T-helper 17 cell (primary cell): ENCODE measurements at places on chromosomes 12 and 14.

GRCh38 chr12:42180990-42181596, 36.4 kb upstream of the GXYLT1 start:
- DNase-seq = no peak

DNA sequence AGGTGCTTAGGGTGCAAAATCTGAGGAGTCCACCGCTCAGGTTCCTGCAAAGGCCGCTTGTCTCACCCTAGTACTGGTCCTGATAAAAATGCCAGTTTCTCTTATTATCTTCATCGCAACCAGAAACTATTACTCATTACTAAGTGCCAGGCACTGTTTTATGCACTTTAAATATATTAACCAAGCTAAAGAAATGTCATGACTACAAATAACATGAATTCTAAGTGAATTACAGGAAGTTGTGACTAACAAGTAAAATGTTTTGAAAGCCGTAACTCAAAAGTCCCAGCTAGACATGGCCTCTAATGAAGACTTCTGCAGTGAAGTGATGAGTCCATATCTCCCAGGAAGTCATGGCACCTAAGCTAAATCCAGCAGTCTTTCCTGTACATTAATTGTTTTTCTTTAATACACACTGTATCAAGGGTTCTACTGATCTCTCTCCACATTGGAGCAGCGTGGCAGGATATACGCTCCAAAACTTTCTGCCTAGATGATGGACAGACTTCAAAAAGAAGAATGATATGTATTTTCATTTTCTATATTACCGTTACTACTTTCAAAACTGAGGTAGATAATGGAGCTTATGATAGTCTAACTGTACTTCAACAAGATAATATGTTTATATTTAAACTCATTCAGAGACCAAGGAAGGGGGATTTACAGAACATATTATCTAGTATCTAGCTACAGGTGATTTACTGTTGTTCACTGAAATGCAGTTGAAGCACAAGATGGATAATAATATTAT, 117.3 kb upstream of the ARID2 start:
- no peak for DNase-seq

DNA sequence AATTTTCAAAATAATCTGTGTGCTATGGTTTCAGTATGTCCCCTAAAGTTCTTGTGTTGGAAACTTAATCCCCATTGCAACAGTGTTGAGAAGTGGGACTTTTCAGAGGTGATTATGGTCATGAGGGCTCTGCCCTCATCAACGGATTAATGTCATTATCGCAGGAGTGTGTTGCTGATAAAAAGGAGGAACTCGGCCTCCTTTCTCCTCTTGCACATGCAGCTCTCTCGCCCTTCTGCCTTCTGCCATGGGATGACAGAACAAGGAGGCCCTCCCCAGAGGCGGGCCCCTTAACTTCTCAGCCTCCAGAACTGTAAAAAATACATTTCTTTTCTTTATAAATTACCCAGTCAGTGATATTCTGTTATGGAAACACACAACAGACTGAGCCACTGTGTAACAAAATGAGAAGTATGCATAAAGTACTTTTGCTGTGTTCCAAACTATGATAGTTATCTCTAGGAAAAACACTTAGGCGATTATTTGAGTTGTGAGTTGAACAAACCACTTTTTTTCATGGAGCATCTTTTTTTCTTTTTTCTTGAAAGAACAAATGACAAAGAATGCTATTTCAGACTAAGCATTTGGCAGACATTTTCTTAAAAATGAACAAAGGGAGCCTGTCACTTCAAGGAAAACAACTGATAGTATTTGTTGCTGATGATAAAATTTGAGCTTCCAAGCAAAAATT, 134.8 kb upstream of the FUT8 start:
- DNase-seq = no peak

DNA sequence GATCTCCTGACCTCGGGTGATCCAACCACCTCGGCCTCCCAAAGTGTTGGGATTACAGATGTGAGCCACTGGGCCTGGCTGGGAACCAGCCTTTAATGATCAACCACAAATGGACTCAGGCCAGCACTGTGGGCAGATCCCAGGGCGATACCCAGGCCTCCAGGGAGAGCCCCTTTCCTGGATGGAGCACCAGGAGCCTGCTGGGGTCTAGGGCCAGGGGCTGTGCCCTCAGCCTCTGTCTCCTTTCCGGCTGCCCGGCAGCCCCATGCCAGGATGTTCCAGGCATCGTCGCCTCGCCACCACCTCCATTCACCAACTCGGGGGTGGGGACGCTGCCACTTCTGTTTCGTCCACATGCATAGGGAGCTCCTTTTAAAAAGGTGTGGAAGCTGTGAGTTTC, 2.3 kb downstream of the ADGRD1 start:
- DNase-seq = no peak

DNA sequence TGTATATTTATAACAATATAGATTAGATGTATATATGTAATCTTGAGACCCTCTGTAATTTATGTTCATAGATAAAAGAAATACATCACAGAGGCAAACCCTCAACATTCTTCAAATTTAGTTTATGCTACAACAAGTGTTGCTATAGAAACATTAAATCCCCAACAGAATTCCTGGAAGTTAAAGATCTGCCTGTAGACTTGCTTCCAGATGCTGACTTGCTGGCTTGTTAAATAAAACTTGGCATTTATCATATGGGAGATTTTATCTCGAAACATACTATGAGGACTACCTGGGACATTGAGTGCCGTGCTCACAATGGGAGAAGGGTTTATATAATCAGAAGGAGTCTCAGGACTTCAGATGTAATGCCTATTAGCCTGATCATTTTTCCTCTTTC, 136.3 kb upstream of the PLXNC1 start:
- no peak for DNase-seq

GRCh38 chr12:113604666-113605065, 133.0 kb upstream of the LHX5 start:
- DNase-seq = no peak

DNA sequence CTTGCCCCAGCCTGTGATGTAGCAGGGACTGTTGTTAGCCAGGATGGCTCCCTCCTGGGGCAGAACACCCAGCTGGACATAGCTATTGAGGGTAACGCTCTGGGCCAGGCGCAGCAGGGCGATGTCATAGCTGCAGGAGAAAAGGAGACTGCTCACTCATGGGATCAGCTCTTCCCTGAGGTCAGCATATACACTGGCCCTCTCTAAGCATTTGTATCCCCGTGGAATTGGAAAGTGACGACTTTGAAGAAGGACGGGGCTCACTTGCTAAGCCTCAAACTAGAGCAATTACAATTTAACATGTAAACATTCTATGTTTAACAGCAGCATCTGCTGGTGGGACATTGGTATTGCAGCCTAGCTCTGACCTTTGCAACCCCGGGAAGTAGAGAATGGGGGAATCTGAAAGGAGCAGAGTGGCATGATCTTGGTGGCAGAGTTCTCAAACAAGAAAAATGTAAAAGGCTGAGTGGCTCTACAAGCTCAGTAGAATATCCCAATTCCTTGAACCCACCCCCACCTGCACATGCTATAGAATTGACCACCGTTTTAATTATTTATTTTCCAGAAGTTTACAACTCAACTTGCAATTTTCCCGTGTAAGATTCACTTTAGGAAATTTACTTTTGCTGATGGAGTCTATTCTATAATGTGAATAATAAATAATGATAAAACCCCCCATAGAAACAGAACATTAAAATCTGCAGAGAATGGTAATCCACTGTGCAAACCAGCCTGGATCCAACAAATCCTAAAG, 5.0 kb downstream of the CELA1 start:
- peak; percentile 28 for DNase-seq

- no peak for DNase-seq
These were observed 587.7 kb downstream of the RPL10L start for GRCh38 chr14:46063872-46064271.

- DNase-seq = no peak
These were observed 668.1 kb downstream of the MED13L start for GRCh38 chr12:115609347-115609746.

DNA sequence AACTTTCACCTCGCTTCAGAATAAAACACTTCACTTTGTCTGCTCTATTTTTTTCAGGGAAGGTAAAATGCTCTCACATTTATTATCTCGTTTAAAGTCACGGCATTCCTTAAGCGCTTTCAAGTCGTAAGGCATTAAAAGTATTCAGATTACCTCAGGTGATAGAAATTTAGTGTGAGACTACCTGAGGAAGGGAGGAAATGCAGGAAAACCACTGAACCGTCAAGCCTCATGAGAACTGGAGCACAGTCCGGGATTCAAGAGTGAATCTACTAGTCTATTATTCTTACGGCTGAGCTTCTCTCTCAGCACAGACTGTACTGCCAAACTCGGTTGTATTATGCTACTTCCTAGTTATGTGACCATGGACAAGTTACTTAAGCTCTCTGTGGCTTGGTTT, 8.3 kb upstream of the PPFIBP1 start:
- no peak for DNase-seq

DNA sequence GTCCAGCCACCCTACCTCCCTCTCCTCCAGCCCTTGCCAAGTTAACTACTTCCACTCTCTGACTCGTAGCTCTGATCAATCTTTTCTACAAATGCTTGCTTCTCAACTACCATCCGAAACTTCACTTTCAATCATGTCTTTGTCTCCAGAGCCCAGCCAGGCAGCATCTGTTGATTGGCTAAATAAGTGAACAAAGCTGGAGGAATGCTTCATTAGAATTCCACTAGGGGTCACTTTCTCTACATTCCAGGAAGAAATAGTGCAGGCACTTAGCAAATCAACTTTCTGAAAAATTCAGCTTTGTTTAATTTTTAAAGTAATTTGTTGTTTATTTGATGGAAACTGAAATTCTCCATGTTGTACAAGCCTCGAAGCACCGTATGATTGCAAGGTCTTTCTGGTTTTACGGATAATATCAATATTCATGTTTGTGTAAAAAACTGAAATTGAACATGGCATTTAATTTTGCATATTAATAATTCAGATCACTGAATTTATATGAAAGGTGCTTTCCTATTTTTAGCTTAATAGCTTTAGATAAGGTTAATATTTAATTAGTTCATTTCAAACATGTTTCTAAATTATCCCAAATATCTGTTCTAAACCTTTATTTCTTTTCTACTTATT, 32.4 kb upstream of the HELB start:
- no peak for DNase-seq

- no peak for DNase-seq
These were observed 615 bp downstream of the DDX51 start for GRCh38 chr12:132143336-132144071.

DNA sequence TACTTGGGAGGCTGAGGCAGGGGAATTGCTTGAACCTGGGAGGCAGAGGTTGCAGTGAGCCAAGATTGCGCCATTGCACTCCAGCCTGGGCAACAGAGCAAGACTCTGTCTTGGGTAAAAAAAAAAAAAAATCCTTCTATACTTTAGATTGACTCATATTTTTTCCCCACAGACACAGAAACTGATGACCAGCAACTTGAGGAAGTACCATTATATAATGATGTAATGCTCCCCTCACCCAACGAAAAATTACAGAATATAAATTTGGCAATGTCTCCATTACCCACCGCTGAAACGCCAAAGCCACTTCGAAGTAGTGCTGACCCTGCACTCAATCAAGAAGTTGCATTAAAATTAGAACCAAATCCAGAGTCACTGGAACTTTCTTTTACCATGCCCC, 24.3 kb upstream of the SNAPC1 start:
- DNase-seq = no peak

DNA sequence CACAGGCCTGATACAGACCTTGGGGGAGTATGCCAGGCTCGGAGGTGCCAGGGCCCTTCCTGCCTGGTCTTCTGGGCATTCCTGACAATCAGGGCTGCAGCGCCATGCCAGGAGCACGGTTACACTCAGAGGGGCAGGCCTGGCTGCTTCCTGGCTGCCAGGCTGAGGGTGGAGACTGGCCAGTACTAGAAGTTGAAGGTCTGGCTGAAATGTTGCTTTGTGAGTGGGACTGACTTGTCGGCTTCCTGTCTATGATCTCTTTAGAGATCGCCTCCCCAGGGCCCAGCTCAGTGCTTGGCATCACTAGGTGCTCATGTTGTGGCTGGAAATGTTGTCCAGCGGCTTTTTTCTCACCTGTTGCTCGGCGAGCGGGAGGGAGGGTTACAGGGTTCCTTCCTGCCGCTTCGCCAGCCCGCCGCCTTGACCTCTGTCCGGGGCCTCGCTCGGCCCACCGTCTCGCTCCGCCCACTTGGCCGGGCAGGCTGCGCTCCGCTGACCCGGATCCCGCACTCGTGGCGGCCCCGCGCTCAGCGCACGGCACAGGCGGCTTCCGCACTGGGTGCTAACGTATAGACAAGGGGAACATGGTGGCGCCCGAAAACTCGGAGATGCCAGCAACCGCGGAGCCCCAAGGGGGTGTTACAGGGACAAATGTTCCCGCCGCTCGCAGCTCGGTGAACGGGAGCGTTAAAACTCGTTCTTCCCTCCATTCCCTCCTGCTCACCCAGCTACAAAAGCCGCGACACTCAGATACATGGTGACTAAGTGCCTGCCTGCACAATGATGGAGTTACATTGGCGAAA, 32.6 kb downstream of the PAPLN start:
- DNase-seq = no peak

DNA sequence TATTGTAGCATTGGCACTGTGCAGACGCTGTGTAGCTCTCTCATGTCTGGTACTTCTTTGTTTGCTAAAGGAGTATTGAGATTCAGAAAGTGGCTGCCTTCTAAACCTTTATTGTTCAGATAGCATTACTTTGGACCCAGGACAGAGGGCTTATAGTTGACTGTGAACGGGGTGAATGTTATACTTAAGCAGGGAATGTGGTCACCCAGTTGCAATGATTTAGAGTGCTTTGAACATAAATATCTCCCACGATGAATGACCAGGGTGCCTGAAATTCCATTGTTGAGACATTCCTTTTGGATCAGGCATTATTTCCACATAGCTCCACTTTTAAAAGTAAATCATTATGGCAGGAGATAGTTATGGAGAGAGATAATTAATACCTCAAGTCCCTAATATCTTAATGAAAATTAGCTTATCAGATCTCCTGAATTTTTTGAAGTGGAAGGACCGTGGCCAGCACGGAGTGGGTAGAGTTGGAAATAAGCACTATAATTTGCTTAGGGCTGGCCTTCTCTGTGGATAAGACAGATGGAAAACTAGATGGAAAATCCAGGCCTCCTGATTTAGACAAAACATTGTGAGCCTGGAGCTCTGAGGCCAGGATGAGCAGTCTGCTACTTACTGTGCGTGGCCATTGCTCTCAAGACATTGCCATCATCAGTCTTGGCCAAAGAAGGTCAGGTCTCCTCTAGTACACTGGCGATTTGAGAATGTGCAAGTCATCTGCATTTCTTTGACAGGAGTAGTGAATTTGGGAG, 114.5 kb downstream of the ETV6 start:
- DNase-seq = no peak

GRCh38 chr12:88153959-88154358, 11.9 kb downstream of the TMTC3 start:
- no peak for DNase-seq

- no peak for DNase-seq
These were observed 7.2 kb downstream of the PDE3A start for GRCh38 chr12:20375560-20375959.

DNA sequence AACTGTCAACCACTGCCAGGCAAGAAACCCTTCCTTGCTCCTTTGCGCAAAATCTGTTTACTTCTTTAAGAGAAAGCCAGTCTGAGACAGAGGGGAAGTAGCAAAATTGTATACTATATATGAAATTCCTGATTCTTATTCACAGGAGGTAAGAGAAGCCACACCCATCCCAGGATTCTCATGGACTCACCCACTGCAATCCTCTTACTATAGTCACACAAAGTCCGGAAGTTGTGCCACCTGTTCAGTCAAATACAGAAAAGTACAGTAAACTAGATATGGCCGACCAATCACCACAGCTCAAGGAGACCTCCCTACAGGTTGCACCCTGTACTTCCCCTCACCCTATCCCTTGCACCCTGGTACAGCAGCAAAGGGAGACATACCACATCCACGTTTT, 2.9 kb downstream of the PRMT5 start:
- no peak for DNase-seq

- DNase-seq = no peak
These were observed 4.9 kb upstream of the NECAP1 start for GRCh38 chr12:8077207-8077606.
